RPMI8226 (cell line): ENCODE measurements at places on chromosomes 11 and 22.
A peak's percentile ranks its signal among the peaks of the same experiment; 100 is the strongest.

DNA sequence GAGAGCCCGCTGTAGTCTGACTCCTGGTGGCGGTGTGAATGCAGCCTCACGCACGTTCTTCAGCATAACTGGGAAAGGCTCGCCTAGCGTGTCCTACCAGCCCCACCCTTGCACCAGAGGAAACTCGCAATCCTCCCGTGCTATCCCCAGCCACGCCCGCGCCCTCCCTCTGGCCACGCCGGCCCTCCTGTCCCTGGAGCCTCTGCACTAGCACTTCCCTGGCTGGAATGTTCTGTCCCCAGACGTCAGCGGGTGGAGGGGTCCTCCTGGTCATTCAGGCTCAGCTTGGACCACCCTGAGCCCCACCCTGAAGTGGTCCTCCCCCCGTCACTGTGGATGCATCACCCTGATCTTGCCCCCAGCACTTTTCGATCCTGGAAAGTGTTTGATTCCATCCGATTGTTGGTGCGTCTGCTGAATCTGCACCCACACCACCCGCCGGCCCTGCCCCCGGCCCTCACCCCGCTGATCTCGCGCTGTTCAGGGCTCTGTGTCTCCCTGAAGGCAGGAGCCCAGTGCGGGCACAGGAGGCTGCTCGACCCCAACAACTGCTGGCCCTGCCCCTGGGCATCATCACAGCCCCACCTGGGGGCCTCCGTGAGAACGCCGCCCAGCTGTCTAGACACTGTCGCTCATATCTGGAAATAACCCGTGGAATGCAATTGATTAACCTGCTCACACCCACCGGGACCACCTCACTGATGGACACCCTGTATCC lies 437.0 kb downstream of the TBC1D22A start:
- no peak for DNase-seq

DNA sequence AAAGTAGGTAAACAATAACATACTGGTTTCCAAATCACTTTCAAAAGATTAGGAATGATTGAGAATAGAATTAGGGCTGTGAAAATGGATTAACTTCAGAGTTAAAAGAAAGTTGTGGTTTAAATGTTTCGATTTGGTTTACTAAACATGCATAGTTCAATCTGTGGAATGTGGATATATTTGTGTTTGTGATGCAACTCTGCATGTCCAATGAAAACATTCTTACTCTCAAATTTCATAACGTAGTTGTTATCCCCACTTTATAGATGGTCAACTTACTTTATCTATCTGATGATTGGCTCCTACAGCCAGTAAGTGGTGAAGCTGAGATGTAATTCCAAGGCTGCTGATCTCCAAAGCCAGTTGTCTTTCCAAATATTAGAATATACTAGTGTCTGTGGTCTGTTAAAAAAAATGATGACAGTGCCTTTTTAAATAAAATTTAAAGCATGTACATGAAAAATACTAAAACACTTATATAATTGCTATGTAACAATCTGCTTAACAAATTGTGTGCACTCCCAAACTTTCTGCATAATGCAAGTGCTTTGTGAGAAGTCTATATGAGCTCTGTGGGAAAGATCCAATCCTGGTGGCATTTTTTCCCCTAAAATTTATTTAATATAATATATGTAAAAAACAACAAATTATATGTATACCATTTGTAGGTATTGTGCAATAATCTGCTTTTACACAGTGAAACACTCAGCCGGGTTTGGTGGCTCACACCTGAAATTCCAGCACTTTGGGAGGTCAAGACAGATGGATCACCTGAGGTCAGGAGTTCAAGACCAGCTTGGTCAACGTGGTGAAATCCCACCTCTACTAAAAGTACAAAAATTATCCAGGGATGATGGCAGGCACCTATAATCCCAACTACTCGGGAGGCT lies 9.7 kb upstream of the SIK3 start:
- no peak for DNase-seq

DNA sequence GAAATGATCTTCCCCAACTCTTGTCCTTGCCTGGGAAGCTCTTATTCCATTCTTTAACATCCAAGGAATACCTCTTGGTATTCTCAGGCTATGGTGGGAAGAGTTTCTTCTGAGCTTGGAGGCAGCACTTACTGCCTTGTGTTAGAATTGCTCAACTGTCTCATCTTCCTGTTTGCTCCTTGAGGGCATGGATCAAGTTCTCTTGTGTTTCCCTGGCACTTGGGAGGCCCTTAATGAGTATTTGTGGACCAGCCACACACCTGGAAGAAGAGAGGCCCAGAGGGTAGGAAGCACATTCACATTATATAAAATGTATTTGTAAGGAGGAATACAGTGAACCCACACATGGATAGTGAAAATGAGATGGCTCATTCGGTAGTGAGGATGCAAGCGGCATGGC lies 3.4 kb upstream of the SORL1-AS1 start:
- no peak for DNase-seq

DNA sequence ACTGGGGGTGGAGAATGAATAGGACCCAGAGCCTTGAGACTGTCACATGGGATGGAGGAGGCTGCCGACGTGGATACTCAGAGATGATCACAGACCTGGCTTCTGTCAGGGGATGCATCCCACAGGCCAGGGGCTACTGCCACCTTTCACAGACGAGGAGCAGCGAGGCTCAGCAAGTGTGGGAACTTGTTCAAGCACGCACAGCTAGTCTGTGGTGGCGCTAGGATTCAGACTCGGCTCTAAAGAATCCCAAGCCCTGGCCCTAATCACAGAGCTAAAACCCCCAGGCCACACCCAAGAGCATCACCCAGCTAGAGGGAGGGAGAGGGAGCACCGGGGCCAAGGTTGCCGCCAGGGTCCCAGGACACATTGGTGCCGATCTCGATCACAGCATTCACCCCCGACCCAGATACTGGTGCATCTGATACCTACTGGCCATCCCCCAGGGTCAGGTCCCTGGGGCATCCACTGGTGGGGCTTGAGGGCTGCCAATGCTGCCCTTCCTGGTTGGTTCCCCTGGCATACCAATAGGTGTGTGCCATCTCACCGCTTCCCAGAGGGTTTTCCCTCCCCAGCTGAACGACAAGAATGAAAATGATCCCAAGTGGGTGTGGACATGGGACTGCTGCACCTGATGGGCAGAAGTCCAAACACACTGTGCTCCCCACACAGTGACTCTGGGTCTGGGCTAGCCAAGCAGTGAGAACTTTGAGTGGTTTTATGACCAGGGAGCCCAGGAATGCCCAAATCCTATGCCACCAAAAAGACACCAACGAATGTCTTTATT lies 6.2 kb downstream of the CHST1 start:
- DNase-seq = no peak

DNA sequence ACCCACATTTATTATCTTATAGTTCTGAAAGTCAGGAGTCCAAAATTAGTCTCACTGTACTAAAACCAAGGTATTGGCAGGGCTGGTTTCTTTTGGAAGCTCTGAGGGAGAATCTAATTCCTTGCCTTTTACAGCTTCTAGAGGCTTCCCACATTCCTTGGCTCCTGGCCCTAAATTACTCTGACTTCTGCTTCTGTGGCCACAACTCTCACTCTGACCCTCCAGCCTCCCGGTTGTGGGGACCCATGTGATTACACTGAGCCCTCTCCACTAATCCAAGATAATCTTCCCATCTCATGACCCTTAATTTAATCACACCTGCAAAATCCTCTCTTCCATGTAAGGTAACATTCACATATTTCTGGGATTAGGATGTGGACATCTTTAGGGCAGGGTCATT lies 110.9 kb downstream of the ARL14EP start:
- no peak for DNase-seq

DNA sequence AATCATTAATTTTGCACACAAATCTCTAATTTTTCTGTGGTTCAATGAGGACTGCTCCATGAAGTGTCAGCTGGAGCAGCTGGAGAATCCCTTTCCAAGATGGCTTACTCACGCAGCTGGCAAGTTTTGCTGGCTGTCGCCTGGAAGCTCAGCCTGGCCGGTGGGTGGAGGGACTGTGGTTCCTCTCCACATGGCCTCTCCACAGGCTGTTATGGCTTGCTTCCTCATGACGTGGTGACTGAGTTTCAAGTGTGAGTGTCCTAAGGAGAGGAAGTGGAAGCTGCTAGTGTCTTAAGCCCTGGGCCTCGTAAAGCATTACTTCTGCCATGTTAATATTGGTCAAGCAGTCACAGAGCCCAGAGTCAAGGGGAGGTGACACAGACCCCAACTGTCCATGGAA lies 14.0 kb upstream of the NRIP3 start:
- DNase-seq = no peak

DNA sequence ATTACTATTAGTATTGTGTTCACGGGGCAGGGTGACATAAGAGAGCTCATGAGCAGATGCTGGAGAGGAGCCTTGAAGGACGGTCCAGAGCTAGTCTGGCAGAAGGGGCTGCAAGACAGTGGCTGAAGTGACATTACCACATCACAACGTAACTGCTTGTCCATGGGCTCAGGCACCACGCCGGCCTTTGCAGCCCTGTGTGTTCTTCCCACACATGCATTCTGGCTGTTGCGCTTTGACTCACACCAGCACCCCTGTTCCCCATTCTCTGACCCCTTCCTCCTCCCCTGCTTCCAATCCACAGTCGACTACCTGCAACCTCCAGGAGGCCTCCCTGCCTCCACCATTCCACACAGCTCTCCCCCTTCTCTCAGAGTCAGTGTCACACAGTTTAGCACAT lies 103.3 kb downstream of the ME3 start:
- DNase-seq = no peak

DNA sequence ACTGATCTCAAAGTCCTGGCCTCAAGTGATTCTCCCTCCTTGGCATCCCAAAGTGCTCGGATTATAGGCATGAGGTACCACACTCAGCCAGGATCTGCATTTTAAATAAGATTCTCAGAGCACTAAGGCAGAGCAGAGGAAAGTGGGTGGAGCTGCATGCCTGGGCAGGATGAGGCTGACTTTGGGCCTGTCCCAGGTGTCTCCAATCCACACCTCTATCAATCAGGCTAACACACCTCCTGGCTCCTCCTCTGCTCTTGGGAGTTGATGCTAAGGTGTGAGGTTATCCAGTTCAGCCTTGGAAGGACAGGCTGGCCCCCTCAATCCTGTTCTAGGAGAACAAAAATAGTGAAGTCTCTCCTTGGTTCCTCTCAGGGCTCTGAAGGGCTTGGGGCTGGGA lies 30.2 kb upstream of the P2RY2 start:
- no peak for DNase-seq

DNA sequence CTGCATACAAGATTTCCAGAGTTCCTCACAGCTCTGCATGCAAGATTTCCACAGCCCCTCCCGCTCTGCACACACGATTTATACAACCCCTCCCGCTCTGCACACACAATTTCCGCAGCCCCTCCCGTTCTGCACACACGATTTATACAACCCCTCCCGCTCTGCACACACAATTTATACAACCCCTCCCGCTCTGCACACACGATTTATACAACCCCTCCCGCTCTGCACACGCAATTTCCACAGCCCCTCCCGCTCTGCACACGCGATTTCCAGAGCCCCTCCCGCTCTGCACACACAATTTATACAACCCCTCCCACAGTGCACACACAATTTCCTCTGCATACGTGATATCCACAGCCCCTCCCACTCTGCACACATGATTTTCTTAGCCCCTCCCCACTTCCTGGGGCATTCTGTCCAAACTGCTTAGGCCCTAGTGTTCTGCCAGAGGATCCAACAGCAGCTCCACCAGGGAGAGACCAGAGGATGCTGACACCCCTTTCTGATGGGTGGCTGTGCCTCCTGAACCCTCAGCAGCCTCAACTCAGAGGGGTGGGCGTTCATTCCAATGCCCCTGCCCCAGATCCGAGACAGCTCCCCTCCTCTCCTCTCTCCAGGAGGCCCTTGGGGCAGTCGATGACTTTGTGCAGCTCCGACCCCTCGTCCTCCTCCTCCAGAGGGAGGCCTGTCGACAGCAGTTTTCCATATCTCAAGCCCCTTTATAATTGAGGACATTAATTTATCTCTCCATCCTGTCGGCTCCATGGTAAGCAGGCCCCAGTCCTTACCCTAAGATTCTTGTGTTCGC lies 671.7 kb downstream of the BRD1 start:
- no peak for DNase-seq

DNA sequence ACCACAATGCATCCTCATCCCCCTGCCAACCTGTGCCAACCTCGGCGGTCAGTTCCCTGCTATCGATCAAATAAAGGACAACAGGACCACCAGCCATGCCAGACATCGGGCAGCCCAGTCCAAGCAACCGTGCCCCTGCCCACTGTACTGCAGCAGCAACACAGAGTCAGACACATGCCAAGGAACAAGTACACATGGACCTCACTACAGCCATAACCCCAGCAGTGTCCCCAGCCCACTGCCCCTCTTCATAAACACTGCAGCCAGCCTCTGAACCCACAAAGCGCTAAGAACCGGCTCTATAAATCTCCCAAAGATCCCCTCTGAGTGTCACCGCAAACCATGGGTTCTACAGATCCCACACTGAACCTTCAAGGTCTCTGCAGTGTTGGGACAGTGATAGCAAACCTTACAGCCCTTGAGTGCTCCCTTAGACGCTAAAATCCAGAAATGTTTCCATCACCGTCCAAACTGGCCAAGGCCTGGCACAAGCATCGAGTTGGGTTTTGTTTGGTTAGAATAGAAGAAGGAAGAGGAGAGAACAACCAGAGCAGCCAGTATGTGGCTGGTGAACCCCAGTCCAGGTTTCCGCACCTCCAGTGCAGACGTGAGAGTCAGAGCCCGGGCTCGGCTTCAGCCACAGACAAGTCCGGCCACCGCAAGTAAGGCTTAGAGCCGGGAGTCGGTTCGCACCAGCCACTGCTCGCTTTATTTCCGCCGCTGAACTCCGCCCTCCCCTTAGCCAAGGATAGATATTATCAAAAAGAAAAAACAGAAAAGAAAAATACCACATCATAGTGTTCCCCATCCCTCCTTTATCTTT lies 7.9 kb downstream of the PAX6 start:
- no peak for DNase-seq

DNA sequence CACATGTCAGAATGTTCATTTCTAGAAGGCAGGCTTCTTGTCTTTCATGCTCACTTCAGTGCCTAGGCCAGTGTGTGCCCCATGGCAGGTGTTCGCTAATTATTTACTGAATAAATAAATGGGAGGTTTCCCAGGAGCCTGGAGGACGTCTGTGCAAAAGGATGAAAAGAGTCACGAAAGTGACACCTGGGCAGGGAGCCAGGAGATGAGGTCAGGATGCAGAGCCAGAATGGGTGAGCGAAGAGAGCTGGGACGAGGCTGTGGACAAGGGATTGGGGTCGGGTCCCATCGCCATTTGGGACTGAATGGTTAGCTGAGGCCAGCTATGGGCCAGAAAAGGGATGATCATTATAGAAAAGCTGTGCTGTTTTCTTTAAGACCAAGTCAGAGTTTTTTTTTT lies 560.4 kb downstream of the TBC1D22A start:
- DNase-seq = peak; percentile 47

DNA sequence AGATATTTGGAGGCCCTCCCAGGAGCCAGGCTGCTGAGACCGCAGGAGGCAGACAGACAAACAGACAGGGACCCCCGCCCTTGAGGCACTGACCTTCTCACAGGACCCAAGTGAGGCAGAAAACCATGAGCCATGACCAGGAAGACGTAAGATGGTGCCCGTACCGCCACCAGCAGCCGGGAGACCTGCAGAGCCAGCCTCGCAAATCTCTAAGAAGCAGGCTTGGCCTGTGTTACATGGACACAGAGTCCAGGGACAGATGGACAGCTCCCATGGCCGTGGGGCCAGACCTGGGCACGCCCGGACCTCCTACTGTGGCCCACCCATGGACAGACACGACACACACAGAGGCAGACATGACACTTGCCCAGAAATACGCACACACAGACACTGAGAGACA lies 30.7 kb upstream of the TOLLIP start:
- no peak for DNase-seq
